ENCODE measurements at places on chromosomes 3 and 15.

DNA sequence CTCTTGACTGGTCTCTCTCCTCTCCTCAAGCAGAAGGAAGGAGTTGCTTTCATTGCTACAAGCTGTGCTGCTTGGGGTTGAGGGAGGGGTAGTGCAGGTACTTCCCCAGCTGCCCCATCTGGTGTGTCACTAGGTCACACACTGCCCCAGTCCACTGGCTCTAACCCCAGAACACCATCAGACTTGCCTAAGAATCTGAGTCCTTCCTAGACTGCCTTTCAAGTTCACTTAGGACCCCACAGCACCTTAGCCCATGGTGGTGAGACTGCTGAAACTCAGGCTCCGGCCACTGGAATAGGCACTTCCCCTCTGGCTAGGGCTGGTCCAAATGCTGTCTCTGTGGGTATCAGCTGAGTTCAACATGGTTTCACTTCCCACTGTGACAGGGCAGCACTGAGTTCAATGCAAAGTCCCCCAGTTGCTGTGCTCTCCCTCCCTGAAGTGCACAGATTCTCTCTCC is 279.7 kb upstream of the GOLGA6L4 start:
- no peak for DNase-seq

GRCh38 chr15:83784975-83785374 is 131.1 kb downstream of the ADAMTSL3 start:
- no peak for DNase-seq

DNA sequence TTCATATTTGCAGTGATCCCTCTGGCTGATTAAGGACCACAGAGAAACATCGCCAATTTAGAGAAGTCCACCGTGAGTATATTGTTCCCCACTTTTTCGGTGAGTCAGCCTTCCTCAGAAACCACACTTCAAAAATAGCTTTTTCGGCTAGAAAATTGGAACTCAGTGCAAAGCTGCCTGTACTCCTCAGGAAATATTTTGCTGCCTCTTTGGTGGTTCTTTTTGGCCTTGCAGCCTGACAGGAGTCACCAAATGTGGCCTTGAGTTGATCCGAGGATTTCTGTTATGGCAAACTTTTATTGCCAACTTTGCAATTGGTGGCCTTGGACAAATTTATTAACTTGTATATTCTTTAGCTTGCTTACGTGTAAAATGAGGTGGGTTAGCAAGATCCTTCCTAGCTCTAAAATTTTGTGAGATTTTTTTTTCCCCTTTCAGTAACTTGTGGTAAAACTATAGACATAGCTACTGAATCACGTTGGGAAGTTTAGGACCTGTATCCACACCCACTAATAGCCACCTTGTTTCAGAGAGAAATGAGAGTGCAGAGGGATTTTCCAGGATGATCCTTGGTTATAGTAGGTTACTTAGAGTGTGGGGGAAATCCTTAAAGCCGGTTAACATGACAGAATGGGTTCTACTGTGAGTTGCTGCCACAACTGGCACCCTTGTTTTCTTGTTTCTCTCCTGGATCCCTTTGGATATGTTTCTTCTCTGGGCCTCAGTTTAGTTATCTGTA is 9.9 kb downstream of the ARL6IP5 start:
- peak; percentile 20 for DNase-seq

DNA sequence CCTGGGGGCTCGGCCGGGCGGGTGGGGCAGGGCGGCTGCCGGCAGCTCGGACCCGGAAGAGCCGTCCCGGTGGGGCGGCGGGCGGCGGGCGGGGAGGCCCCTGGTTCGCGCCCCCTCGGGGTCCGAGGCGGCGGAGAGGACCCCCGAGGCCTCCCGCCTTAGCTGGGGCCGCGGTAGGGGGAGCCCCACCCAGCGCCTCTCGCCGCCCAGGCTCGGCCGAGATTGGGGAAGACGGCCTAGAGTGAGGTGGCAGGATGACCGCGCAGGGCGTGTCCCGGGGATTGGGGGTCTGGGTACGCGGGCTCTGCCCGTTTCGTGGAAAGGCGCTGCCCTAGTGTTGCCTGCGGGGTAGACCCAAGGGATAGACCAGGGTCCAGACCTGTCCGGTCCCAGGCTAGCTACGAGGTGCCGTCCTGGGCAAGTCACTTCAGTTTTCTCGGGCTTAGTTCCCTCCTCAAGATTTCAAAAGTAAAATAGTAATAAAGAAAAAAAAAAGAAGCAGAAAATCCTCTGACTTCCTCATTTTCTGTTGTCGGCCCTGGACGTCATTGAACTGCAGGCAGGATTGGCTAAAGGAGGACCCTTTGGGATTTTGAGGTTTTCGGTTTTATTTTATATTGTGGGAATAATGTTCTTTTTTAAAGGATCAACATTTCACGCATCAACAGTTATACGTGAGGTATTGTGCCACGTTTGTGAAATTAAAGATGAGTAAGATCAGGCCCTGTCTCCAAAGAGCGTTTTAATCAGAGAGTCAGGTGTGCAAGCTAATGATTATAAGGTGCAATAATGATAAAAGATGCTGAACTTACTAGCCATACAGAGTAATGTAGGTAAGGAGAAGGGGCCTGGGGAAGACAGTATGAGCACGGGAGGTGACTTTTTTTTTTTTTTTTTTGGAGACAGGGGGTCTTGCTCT is 679 bp downstream of the IQGAP1 start:
- DNase-seq, result peak; percentile 48

- no peak for DNase-seq
Observed at GRCh38 chr3:189584645-189585044, 46.5 kb upstream of the TP63 start.

GRCh38 chr3:151197981-151198767 is 4.8 kb downstream of the GPR171 start:
- peak; percentile 76 for DNase-seq

- peak; percentile 81 for DNase-seq
Observed at GRCh38 chr3:38651153-38651789, 1.8 kb upstream of the SCN5A start.

DNA sequence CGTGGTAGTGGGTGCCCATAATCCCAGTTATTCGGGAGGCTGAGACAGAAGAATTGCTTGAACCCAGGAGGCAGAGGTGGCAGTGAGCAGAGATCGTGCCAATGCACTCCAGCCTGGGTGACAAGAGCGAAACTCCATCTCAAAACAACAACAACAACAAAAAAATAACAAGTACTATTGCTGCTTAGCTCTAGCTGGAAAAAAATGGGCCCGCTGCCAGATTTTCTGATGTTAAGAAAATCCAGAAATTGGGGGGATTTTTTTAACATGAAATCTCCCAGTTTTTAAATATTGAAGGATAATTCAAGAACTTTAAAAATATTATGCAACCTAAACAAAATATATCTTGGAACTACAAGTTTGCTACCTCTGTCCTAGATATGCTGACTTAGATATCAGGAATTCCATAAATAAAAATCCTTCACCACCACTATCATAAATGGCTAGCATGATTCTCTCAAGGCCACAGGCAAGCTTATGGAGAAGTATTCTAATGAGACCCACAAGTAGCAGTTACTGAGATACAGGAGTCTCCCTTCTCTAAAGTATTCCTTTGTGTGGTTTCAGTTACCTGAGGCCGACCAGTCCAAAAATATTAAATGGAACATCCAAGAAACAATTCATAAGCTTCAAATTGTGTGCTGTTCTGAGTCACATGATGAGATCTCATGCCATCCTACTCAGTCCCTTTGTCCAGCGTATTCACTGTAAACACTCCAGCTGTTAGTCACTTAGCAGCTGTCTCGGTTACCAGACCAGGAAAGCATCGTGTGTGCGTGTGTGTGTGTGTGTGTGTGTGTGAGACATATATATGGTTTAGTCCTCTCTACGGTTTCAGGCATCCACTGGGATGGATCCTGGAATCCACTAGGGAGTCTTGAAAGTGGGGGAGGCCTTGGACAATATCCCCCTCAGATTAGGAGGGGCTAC is 277.2 kb downstream of the TBL1XR1 start:
- peak; percentile 51 for DNase-seq

DNA sequence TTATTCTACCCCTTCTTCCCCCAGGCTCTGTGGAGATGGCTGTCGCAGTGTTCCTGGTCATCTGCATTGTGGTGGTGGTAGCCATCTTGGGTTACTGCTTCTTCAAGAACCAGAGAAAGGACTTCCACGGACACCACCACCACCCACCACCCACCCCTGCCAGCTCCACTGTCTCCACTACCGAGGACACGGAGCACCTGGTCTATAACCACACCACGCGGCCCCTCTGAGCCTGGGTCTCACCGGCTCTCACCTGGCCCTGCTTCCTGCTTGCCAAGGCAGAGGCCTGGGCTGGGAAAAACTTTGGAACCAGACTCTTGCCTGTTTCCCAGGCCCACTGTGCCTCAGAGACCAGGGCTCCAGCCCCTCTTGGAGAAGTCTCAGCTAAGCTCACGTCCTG is 12.9 kb downstream of the SPINT1 start:
- DNase-seq, result no peak

DNA sequence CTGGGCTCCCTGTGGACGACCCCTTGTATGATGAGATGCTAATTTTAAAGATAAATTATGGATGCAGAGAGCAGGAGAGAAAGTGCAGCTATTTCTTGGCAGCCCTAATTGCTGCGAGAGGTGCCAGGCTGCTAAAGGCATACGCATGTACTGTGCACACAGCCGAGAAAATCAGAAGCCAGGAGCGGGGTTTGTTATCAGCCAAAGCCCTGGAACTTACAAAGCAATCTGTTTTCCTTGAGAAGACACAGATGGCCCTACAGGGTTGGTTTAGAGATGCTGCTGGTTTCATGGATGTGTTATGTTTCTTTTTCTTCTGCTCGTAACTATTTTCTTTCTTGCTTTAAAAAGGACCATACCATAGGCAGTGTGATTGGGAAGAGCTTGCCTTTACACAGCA is 11.7 kb upstream of the CCK start:
- DNase-seq, result no peak

- DNase-seq, result no peak
Observed at GRCh38 chr3:134059671-134060560, 30.2 kb upstream of the SLCO2A1 start.

GRCh38 chr3:154334973-154335420 is 10.7 kb upstream of the DHX36 start:
- DNase-seq, result no peak

- DNase-seq, result peak; percentile 36
Observed at GRCh38 chr15:99442252-99442897, 123.4 kb upstream of the MEF2A start.

DNA sequence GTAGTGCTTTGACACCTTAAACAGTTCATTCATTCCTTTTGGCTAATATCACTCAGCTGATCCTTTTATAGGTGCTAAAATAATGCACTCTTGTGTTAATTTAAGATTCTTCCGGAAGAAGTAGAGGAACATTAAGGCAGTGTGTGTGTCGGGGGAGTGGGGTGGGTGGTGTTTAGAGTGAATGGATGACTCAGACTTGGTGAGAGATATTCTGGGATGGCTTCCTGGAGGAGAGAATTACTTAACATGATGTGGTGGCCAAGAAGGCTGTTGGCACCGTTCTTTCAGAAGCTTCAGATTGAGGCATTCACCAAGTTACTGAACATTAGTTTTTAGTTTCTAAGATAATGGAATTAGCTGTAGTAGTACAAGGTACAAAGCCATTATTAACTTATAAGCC is 125.6 kb upstream of the ROPN1 start:
- no peak for DNase-seq

DNA sequence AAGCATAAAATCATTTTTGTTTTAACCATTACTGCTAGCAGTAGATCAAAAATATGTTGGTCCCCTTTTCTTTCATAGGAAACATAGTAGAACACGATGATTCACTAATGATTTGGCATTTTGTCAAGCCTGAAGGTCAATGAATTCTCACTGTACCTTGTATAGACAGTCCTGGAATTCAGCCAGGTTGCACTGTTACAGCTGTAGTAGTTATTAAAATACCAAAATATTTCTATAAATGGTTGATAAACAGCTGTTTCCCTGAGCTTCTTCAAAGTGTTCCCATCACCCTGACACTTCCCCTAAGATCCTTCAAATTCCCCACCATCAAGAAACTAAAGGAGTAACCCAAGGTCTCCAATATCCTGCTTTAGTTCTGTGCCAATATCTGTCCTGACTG is 200.9 kb downstream of the ATP8B4 start:
- DNase-seq, result no peak

GRCh38 chr15:92266796-92267685 is 126.6 kb upstream of the ST8SIA2 start:
- no peak for DNase-seq

- no peak for DNase-seq
Observed at GRCh38 chr3:32110233-32110760, 3.9 kb downstream of the GPD1L start.

GRCh38 chr3:44342176-44342790 is 3.7 kb downstream of the TCAIM start:
- no peak for DNase-seq

- DNase-seq, result no peak
Observed at GRCh38 chr3:143697975-143698374, 150.3 kb downstream of the SLC9A9 start.

GRCh38 chr15:52115598-52116427 is 3.2 kb upstream of the BCL2L10 start:
- no peak for DNase-seq

GRCh38 chr3:8255725-8256124 is 245.9 kb upstream of the LMCD1 start:
- DNase-seq, result no peak

- DNase-seq, result no peak
Observed at GRCh38 chr3:174737966-174738365, 121.2 kb upstream of the NAALADL2 start.

DNA sequence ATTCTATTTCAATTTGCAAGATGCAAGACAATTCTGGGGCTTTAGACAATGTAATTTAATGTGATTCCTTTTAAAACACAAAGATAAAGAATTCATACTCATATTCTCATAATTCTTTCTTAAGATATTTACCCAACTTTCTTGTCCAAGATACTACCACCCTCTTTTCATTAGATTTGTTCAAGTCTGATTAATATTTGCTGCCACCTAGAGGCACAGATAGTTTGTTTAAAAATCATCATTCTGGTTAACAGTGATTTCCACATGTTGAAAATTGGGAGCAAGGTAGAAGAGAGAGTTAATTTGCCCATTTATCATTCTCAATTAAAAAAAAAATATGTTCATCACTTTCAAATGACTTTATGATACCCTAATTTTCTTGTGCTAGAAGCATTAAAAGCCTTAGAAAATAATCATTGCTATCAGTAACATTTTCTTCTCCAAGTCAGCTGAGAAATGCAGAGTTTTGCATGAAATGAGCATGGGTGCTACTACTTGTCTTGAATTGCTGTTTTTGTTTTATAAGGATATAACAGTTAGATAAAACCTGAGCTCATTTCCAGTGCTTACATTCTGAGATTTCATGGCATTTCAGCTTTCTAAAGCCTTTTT is 11.6 kb downstream of the TAMM41 start:
- DNase-seq, result peak; percentile 73

DNA sequence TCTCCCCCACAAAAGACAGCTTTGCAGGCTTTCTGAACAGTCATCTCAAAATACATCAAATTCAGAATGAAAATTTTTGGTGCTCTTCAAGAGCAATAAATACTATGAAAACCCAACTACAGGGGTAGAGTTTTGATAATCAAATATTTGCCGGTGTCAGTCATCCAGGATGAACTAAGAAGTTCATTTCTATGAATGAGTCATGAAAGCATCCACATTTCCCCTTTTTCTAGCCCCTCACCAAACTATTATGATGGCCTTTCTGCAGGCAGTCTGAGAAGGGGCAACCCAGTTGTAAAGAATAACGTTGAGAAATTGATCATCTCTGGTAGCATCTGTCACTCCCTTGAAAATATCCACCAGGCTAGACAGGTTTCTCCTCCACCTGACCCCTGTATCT is 3.1 kb upstream of the LPCAT4 start:
- no peak for DNase-seq

- DNase-seq, result no peak
Observed at GRCh38 chr3:52215351-52215750, 10.1 kb downstream of the TLR9 start.
